ENCODE measurements at places on chromosomes 7 and 10.

DNA sequence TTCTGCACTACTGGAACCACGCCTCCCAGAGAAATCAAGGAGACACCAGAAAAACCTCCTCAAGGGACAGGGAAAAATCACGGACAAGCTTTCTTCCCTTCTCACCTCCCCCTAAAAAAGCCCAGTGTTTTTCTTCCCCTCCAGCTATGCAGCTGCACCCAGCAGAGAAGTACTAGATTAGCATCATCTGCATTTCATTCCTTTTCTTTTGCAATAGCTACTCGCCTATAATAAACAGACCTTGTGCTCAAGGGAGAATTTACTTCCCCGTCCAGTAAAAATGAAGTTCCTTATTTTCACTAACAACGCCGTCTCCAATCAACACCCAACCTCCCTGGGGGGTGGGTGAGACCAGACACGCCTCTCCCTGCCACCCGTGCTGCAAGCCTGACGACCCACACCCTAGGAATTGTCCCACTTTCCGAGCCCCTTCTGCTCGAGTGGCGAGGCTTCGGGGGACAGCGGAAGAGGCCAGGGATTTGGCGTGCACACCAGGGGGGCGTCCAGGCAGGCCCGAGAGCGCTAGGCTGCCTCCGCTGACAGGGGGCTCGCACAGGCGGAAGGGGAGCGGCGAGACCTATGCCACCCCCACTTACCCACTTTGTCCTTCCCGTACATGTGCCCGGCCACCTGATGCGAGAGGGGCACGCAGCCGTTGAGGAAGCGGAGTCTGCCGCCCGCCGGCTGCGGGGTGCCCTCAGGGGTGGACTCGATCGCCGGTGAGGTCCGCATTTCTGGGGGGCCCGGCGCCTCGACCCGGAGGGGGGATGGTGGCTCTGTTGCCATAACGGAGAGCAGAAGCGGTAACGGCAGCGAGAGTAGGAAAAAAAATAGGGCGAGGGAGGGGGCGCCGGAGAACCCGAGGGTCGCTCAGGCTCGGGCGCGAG, 625 bp downstream of the IPMK start:
- DNase-seq = no peak

DNA sequence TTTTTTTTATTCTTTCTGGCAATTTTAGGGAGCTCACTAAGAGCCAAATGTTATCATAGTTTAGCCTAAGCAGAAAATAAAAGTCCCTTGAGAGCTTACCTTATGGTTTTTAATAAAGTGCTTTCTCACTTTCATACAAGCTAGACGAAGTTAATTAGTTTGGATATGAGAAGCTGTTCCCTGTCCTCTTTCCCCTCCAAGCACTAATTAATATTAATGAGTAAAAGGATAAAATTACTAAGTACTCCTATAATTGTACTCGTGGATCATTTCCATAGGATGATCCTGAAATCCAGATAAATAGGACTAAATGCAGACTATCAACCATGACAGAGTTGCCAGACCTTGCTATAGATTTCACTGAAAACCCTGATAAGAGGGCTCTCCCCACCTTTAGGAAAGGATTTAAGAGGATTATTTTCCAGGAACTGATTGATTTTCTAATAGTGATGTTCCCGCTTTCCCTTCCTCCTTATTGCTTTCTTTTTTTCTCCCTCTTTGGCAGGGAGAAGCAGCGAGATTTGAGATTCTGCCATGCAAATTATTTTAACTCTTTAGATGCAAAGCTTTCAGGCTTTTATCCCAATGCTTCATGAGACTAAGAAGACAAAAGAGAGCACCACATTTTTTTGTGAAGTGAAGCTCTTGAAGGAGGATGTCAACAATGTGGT, 58.3 kb upstream of the HECW1 start:
- no peak for DNase-seq

DNA sequence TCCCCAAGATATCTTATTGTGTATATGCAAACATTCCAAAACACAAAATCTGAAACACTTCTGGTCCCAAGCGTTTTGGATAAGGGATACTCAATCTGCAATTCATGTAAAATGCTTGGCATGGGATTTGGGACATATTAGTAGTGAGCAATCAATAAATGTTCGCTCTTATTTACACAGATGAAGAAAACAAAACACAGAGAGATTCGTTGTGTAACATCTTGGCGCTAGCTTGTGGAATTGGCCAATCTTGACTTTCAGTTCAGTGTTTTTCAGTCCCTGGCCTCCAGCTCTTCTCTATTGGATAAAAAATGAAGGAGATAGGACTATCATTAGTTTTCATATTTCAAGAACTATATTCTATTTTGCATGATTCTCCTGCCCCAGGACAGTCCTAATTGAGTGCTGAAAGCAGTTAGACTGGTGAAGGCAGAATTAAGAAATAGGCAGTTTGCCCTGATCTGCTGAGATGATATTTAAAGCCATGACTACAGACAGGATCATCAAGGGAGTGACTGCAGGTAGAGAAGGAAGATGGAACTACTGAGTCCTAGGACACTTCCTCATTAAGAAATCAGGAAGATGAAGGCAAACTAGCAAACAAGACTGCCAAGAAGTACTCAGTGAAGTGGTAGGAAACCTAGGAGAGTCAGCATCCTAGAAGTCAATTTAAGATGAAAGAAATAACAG, 1.8 kb downstream of the PNLIPRP3 start:
- no peak for DNase-seq

DNA sequence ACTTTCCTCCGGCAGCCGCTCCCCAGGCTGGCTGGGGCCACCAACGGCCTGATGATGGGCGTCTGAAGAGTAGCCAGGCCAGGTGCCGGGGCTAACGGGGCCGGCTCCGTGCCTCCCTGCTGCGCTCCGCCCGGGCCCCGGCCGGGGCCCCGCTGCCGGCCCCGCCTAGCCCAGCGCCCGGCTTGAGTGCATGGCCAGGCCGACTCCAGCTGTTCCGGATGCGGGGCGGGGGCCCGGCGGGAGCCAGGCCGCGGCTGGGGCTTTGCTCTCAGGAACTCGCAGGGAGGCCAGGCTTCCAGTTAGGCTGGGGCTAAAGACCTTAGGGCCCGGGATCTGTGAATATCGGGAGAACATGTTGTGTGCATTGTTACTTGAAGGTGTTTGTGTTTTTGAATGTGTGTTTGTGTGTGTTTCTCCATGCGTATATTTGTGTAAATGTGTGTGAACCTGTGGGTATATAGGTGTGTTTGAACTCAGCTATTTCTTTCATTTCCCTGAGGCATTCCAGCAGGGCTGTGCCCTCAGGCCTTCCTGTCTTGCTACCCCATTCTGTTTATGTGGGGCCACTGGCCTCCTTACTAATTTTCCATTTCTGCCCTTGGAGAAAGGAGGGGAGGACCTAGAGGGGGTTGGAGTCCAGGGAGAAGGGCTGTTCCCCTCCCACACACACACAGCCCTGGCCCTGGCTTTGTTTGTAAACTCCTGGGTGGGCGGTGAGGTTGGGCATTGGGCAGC, 1.1 kb upstream of the LBX1 start:
- DNase-seq = no peak

DNA sequence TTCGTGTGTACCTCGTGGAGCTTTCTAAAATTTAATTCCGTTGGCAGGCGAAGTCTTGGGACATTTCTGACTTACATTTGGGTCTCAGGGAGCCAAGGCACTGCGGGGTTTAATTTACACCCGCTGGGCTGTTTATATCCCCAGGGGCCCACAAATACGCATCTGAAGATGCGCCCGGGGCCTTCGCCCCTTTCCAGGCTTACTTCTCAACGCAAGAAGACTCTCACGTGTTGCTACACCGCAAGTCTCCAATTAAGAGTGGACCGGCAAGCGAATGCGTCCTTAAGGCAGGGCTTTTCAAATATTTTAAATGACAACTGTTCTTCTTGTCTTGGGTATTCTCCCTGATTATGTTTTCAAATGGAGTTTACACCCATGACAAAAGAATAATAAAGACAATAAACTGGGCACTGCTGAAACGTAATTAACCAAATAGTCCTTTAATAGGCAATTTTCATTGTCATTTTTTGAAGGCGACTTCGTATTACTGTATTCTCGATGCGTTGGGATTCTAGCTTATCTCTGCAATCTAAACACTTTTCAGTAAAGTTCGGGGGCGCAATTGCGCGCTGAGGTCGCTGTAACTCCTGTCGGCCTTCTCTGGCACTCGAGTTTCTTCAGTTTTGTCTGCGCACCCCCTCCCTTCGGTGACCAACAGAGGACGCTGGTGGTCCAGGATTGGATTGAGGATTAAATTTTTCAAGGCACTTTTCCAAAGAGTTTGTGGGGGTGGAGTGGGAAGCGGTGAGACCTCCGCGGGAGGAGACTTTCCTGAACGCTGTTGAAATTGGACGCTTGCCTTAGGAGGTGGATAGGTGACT, 837 bp upstream of the IGFBP3 start:
- no peak for DNase-seq

DNA sequence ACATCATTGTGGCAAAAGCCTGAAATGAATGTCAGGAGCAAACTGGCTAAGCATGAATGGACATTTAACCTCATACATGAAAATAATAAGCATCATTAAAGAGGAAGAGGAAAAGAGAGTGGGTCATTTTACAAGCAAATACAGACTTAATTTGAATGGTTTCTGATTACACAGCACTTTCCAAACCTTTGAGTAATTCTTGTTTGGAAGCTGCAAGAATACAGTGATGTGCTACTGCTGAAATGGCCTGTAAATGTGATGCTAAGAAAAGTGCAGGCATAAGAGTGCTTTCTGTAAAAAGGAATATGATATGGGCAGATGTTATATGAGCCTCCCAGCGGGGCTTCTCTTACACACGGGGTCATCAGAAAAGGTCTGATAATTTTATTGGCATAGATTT, 30.2 kb downstream of the TAS2R16 start:
- no peak for DNase-seq

DNA sequence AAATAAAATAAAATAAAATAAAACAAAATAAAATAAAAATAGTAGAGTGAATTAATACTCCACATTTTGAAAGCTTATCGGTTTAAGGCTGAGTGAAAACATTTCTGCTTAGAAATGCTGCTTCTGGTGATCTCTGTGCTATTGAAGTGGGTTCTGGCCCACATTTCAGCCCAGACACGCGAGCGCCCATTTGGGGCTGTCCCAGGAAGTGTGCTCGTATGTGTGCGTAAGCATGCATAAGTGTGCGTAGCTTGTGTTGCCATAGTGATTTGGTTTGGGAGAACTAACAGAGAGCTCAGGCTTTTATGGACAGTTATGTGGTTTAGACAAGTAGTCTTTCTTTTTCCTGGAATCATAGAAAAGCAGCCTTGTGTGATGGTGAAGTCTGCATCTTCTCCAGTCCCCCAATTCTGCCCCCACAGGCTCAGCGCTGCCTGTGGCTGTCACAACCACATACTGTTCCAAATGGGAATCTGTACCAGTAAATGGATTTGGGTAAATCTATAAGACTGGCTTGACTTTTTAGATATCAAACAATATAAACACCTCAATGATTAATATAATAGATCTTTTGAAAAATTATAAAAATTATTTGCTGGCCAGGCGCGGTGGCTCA, 29.8 kb upstream of the PURB start:
- DNase-seq = no peak

GRCh38 chr7:80900583-80901576, 18.0 kb downstream of the SEMA3C start:
- DNase-seq = no peak

- no peak for DNase-seq
Measured at GRCh38 chr7:128890306-128891109, 20.0 kb downstream of the KCP start.

GRCh38 chr7:150732786-150733481, 4.3 kb upstream of the GIMAP5 start:
- DNase-seq = no peak

GRCh38 chr10:88064608-88065382, 201.4 kb downstream of the PTEN start:
- no peak for DNase-seq

GRCh38 chr10:107717046-107717445, 552.5 kb upstream of the SORCS1 start:
- DNase-seq = no peak

DNA sequence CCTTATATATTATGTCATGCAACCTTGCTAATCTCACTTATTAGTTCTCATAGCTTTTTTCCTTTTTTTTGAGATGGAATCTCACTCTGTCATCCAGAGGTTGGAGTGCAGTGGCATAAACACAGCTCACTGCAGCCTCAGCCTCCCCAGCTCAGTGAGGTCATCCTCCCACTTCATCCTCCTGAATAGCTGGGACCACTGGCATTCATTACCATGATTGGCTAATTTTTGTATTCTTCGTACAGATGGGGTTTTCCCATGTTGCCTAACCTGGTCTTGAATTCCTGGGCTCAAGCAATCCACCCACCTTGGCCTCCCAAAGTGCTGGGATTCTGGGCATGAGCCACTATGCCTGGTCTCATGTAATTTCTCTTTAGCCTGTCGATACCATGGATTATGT, 89.1 kb upstream of the TRIM24 start:
- DNase-seq = no peak

DNA sequence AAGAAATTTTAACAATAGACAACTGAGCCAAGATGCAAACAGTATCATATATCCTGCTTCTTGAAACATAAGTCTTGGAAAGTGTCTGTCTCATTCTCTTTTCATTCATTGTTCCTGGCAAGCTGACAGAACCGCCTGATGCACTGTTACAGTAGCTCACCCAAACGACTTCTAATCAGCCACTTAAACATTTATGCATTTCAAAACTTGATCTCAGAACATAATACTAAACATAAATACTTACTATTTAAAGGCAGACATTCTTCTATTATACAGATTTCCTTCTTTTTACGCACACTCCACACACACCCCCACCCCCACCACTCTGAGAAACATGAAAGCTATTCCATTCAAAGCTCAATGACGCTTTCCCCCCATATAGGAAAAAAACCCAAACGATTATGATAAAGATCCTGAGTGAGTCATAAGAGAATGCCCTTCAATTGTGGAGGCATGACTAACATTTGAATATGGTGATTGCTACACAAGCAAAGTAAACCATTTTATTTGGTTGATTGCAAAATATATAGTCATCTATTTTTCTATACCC, 30.5 kb downstream of the SHTN1 start:
- no peak for DNase-seq

DNA sequence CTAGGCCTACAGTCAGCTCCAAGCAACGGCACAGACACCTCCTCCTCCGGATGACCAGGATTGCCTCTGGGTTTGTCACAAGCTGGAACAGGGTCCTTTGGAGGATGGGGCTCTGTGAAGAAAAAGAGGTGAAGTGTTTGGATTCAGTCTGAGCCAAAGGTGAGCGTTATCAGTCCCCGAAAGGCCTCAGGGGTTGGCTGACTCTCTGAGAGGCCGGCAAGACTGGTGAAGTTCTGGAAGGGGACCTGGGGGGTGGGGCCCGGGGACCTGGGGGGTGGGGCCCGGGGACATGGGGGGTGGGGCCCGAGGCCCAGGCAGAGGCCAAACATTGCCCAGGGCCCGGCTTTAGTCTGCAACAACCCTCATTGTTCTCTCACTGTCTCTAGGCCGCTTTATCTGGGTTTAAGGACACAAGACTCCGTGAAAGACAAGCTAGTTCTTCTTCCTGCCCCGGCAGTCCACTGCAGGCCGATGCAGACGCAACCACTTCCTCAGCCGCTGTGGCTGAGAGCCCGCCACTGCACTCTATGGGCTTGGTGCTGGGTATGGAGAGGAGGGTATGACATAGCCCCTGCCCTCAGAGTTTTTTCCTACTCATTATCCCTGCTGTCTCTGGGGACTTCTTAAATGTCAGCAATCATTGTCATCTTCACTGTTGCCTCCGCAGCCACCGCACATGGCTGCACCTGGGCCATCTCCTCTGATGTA, 27.4 kb upstream of the PSAP start:
- DNase-seq = no peak

- DNase-seq = no peak
Measured at GRCh38 chr7:19080093-19080492, 37.3 kb downstream of the TWIST1 start.

Measured in cerebellar nuclear complex (tissue), 1 donor.